ENCODE measurements at places on chromosomes 16 and 17.
A peak's percentile ranks its signal among the peaks of the same experiment; 100 is the strongest.

- peak overlapping the region; percentile 81 for H3K4me3 ChIP-seq
- no peaks in the 10 kb centered on the region for H3K4me1 ChIP-seq
- H3K27ac ChIP-seq = no peak overlapping the region
- H3K36me3 ChIP-seq = no peaks in the 10 kb centered on the region
- no peaks in the 10 kb centered on the region for H3K27me3 ChIP-seq
Measured at GRCh38 chr17:19508577-19508867, 25.1 kb upstream of the SLC47A1 start.

GRCh38 chr17:50114401-50114800, 15.6 kb downstream of the SAMD14 start:
- peaks cover 18% of the 10 kb centered on the region for H3K4me1 ChIP-seq
- no peaks in the 10 kb centered on the region for H3K27me3 ChIP-seq
- no peak overlapping the region for H3K4me3 ChIP-seq
- peaks cover 33% of the 10 kb centered on the region for H3K36me3 ChIP-seq

DNA sequence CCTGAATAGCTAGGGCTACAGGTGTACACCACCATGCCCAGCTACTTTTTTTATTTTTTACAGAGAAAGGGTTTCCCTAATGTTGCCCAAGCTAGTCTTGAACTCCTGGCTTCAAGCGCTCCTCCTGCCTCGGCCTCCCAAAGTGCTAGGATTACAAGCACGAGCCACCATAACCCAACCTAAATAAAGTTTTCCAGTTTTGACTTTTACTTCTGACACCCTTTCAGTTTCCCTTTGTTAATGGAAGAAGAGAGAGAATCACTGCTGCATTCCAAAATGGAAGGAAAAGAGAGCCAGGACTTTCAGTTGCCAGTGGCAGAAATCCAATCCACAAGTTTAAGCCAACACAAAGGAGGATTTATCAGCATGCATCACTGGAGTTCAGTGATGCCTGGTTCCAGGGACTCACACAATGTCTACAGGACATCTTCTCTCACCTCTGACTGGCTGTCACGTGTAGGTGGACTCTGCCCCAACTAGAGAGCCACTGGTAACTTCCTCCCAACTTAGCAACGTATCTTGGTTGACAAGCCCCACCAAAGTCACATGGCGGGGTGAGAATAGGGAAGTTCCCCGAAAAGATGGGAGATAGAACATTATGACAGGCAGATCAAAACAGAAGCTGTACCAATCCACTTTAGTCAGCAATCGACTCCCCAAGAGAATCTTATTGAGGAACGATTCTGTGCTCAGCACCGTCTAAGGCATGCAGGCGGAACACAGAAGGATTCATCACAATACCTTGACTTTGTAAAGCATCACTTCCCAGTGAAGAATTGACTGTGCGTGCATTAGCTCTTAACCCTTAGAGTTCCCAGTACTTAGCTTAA, 46.5 kb downstream of the GAS7 start:
- DNase-seq = no peak
- H3K4me3 ChIP-seq = no peak overlapping the region
- H3K4me1 ChIP-seq = no peaks in the 10 kb centered on the region
- no peak overlapping the region for H3K27ac ChIP-seq
- H3K27me3 ChIP-seq = no peaks in the 10 kb centered on the region

DNA sequence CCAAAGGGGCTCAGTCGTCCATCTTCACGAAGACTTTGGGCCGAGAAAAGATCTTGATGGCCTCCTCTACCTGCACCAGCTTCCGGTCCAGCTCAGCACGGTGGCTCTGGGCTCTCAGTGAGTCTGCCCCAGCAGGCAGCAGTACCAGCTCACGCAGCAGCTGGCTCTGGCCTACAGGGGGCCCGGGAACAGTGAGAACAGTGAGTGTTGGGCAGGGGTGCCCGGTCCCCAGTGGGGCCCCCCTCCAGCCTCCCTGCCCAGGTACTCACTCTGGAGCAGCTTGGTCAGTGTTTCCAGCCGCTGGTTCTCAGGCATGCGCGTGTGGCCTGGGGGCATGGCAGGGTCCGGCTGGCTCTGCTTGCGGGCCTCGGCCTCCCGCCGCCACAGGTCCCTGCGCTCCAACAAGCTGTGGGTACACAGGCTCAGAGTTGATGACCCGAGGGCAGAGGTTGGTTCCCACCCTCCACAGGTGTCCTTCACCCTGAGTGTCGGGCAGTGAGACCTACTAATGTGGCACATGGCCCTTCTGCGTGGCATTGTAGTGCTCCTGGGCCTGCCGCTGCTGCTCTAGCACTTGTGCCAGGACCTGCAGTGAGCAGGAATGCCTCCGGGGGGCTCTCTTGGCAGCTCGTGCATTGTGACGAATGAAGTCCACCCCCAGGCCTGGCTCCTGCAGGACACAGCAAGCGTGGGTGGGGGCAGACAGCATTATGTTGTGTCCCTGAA, 2.6 kb downstream of the PARD6A start:
- H3K36me3 ChIP-seq = peaks cover 43% of the 10 kb centered on the region
- H3K4me1 ChIP-seq = peaks cover 29% of the 10 kb centered on the region
- no peak overlapping the region for H3K4me3 ChIP-seq
- H3K27me3 ChIP-seq = no peaks in the 10 kb centered on the region

- no peak for DNase-seq
- H3K27ac ChIP-seq = no peak overlapping the region
- H3K36me3 ChIP-seq = peaks cover 76% of the 10 kb centered on the region
- H3K4me1 ChIP-seq = no peaks in the 10 kb centered on the region
Measured at GRCh38 chr17:74795327-74796020, 19.3 kb upstream of the NAT9 start.

- H3K4me3 ChIP-seq = no peak overlapping the region
- H3K36me3 ChIP-seq = no peaks in the 10 kb centered on the region
- H3K27me3 ChIP-seq = no peaks in the 10 kb centered on the region
- no peak overlapping the region for H3K27ac ChIP-seq
Measured at GRCh38 chr16:9522614-9523013, 431.2 kb downstream of the HAPSTR1 start.

DNA sequence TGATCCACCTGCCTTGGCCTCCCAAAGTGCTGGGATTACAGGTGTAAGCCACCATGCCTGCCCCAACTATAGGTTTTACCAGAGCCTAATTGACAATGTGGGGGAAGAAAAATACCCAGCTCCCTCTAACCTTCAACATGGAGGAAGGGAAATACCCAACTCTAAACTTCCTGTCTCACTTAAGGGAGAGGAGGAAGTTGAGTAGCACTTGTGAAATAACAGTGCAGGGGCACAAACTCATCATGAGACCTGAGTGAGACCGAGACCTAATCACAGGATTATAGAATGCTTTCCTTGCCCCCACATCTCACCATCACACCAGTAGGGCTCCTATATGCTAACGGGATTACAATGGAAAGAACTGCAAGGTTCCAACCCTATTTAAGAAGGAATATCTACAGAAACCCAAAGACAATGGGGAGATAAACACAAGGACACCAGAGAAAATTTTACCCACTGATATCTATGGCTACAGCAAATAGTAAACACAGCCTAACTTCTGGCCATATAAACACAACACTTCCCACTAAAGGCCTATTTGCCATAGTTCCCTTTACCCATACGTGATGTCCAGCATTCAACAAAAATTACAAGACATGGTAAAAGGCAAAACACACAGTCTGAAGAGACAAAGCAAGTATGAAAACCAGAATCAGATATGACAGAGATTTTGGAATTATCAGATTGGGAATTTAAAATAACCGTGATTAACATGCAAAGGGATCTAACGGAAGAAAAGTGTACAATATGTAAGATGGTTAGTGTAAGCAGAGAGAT, 26.9 kb downstream of the OR3A1 start:
- H3K4me1 ChIP-seq = no peaks in the 10 kb centered on the region
- no peaks in the 10 kb centered on the region for H3K36me3 ChIP-seq
- no peak overlapping the region for H3K27ac ChIP-seq
- no peak overlapping the region for H3K4me3 ChIP-seq
- H3K27me3 ChIP-seq = no peaks in the 10 kb centered on the region

GRCh38 chr16:74183601-74184360, 112.8 kb upstream of the PSMD7 start:
- H3K36me3 ChIP-seq = no peaks in the 10 kb centered on the region
- no peaks in the 10 kb centered on the region for H3K27me3 ChIP-seq
- no peak for DNase-seq

DNA sequence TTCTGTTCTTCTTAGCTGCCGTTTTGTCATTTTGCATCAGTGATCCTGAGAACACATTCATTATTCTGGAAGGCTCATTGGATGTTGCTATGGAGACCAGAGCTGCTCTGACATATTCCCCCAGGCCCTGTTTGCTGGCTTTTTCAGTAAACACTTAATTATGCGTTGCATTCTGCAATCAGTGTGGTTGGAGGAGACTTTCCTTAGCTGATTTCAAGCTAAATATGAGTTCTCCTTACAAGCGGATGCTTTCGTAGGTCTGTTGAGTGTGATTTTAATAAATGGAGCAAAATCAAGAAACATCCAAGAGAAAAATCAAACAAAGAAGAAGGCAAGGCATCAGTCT, 38.2 kb upstream of the NUDT7 start:
- H3K4me3 ChIP-seq = no peak overlapping the region
- DNase-seq = no peak
- no peak overlapping the region for H3K27ac ChIP-seq
- peaks cover 10% of the 10 kb centered on the region for H3K4me1 ChIP-seq
- H3K27me3 ChIP-seq = no peaks in the 10 kb centered on the region
- H3K36me3 ChIP-seq = no peaks in the 10 kb centered on the region

DNA sequence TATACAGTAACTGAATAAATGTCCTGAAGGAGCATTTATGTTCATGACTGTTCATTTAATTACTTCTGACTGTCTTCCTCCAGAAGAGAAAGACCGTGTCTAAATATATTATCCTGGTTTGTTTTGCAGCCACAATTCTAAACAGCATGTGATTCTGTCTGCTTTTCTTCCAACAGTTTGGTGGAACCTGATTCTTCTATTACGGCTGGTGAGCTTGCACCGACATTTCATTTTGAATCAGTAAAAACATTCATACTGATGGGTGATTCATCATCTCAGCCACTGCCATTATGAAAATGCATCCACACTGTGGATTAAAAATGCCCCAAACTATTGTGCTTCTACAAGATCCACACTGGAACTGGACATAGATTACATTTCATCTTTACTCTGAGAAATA, 16.9 kb downstream of the KNOP1 start:
- no peaks in the 10 kb centered on the region for H3K27me3 ChIP-seq
- no peak for DNase-seq
- H3K4me1 ChIP-seq = no peaks in the 10 kb centered on the region
- H3K36me3 ChIP-seq = peaks cover 53% of the 10 kb centered on the region
- H3K4me3 ChIP-seq = no peak overlapping the region

DNA sequence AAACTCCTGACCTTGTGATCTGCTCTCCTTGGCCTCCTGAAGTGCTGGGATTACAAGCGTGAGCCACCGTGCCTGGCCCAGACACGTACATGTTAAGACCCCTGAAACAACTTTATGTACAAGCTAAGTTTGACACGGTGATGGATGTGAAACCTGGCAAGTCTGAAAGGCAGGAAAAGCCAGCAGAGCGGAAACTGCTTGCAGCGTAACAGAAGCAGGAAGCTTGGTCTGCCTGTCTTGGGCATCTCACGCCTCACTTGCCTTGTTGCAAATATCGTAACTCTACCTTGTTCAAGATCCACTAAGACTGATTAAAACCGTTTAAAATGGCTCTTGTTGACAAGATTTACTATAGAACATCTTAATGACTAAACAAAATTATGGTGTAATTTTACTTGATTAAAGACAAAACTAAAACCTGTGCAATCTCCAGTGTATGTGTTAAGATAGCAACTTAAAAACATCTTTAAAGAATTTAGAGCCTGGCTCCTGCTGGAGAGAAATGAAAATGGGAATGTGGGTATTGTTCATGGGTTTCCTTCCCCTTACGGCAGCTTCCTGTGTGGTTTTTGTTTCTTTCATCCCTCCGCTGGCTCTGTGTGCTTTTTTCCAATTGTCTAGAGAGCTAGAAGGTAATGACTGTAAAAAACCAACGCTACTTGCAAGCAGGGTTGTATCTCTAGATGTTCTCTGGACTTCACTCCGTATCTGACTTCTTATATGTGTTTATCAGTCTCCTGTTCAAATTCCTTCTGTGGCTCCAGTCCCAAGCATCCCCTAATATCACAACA, 477.6 kb downstream of the XYLT1 start:
- H3K36me3 ChIP-seq = no peaks in the 10 kb centered on the region
- no peaks in the 10 kb centered on the region for H3K27me3 ChIP-seq
- DNase-seq = no peak
- no peak overlapping the region for H3K27ac ChIP-seq
- H3K4me3 ChIP-seq = no peak overlapping the region

DNA sequence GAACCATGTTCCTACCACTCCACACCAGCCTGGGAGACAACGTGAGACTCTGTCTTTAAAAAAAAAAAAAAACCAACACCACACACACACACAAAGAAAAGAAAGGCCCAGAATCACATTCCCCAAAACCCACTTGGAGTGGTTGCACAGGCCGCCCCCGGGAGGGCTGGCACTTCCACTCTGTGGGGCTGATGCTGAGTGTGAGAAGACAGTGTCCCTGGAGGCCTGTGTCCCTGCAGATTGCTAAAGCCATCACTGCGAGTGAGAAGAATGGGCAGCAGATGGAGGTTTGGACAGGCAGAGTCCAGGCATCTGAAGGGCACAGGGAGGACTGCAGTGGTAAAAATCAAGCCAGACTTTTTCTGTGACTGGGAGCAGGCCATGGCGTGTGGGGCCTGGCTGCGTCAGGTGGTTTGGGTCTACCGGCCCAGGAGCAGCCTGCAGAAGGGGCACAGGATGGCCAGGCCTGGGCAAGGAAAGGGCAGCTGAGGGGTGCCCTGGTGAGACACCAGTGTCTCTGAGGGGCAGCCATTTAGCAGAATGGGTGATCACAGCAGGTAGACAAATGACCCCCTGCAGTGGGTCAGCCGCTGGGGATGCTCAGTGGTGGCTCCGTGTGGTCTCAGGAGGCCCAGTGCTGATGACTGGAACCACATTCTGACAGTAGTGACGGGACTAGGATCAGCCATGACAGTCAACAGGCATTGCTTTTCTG, 13.1 kb downstream of the CTRB2 start:
- no peak overlapping the region for H3K4me3 ChIP-seq
- DNase-seq = no peak
- H3K4me1 ChIP-seq = no peaks in the 10 kb centered on the region

GRCh38 chr17:80529104-80529903, 15.3 kb upstream of the RPTOR start:
- no peak overlapping the region for H3K4me3 ChIP-seq
- no peak overlapping the region for H3K27ac ChIP-seq
- DNase-seq = no peak
- H3K27me3 ChIP-seq = no peaks in the 10 kb centered on the region
- peaks cover 4% of the 10 kb centered on the region for H3K4me1 ChIP-seq

- H3K36me3 ChIP-seq = no peaks in the 10 kb centered on the region
- H3K4me1 ChIP-seq = no peaks in the 10 kb centered on the region
- no peak for DNase-seq
Measured at GRCh38 chr16:63890081-63890480, 1231.8 kb downstream of the CDH11 start.

All from neuronal stem cell (in vitro differentiated cells).